ENCODE measurements at places on chromosomes 7 and 10.

GRCh38 chr7:79622781-79623180 is 169.3 kb upstream of the MAGI2 start:
- no peak for DNase-seq

DNA sequence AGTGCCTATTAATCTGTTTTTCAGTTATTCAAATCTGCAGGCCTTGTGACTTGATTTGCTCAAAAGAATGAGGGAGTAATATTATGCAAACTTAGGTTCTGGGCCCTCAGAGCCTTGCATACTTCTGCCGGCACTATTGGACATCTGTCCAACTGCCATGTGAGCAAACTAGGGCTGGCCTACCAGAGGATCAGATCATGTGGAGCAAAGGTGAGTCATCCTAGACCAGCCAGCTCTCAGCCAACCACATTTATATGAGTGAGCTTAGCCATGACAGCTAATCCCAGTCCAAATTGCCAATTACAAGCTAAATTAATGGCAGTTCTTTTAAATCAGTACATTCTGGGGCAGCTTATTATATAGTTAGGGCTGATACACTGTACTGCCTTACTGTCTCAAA is 69.6 kb downstream of the SDHAF3 start:
- no peak for DNase-seq

- no peak for DNase-seq
Observed at GRCh38 chr7:117793521-117793920, 79.7 kb downstream of the CTTNBP2 start.

- DNase-seq, result no peak
Observed at GRCh38 chr7:8035647-8036518, 67.3 kb downstream of the GLCCI1 start.

DNA sequence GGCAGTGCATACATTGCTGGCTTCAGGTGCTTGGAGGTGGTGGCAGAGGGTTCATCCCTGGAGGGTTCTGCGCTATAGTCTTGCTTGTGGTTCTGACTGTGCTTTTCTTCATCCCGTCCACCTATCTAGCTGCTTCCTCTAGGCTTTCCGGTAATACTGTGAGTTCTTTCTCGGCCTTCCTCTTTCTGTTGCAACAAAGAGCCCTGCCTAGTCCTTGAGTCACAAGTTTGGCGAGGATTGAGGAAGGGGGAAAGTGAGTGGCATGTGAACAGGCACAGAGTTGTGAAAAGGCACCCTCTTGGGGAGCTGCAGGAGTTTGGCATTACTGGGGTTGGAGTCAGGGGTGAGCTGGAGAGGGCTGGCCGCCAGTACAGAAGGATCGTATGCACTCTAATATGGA is 123.0 kb downstream of the SH2D4B start:
- peak; percentile 92 for DNase-seq

DNA sequence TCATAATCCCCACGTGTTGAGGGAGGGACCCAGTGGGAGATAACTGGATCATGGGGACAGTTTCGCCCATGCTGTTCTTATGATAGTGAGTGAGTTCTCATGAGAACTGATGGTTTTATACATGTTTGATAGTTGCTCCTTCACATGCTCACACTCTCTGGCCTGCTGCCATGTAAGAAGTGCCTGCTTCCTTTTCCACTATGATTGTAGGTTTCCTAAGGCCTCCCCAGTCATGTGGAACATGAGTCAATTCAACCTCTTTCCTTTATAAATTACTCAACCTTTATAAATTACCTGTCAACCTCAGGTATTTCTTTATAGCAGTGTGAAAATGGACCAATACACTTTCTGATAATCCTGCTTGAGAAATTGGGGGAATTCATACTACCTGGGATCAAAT is 80.2 kb downstream of the ZNF37A start:
- DNase-seq, result no peak

DNA sequence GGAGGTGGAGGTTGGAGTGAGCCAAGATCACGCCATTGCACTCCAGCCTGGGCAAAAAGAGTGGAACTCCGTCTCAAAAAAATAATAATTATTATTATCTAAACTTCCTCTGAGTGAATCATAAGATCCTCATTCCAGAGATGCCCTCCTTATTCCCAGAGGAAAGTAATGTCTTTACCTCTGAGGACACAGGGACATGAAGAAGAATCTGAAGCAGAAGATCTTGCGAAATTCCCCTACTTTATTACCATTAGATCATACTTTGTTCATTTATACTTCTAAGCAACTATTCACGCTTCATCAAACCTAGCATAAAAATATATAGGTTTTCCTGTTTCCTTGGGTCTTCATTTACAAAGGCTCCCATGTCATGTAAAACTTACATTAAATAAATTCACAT is 143.1 kb downstream of the ETV1 start:
- no peak for DNase-seq

DNA sequence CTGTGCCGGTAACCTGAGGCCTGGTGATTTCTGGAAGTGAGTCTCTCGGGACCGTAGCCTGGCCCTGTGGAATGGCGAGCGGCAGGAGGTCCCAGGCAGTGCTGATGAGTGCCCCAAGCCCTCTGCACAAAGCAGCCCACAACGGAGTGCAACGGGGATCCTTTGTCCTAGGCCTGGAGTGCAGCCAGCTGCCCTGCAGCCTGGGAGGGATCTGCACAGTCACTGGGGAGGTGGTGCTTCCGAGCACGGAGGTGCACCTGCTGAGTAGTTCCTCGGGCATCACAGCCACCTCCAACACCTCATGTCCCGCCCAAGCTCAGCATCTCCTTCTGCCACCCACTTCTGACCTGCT is 162.8 kb upstream of the ZMIZ1 start:
- no peak for DNase-seq

DNA sequence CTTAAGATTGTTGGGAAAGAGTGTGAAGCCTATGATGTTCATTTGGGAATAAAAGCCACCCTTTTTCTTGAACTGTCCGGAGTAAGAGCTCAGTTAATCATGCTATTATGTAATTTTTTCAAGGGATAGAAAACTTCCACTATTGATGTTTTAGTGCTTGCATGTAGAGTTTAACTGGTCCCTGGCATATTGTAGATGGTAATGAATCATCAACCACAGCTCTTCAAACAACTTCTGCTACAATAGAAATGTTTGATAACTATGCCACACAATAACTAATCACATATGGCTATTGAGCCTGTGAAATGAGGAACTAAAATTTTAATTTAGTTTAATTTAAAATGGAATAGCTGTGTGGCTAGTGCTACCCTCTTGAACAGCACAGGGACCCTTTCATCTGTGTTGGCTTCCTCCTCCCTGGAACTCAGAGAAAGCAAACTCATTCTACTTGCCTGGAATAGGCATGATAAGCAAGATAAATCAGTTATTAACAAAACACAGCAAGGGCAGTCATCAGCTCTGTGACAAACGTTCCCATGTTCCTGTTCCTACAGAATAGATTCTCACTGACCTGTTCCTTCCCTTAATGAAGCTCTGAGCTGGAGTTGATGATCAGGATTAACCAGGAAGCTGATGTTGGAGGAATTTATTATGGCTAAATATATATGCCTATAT is 4.9 kb upstream of the SRI start:
- peak; percentile 42 for DNase-seq

GRCh38 chr10:5858811-5859210 is 30.9 kb downstream of the ANKRD16 start:
- DNase-seq, result no peak

DNA sequence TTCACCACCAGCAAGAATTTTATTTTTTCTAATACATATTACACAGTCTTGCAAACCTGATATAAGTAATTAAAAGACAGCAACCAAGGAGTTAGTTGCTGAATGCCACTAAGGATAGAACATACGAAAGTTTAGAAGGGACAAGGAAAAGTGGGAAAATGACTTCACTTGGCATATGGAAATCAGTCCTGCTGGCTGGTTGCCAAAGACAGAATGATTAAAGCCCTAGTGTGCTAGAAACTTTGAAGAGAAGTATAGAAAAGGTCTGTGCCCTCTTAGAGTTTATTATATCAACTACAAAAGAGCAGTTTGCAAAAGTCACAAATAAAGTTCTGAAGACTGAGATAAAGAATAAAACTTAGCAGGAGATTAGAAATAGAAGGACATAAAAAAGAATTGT is 5.8 kb upstream of the YAE1 start:
- no peak for DNase-seq

DNA sequence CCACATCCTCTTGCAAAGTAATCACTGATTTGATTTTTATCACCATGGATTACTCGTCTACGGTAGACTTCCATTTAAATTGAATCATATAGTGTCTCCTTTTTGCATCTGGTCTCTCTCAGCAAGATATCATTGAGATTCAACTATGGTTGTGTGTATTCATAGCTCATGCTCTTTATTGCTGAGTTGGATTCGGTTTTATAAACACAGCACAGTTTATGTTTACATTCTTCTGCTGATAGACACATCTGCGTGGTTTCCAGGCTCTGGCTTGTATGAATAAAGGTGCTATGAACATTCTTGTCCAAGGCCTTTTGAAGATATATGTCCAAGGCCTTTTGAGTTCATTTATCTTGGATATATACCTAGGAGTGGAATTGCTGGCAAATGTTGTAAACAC is 356.5 kb upstream of the CELF2 start:
- DNase-seq, result no peak

- no peak for DNase-seq
Observed at GRCh38 chr10:132255489-132256344, 52.0 kb downstream of the STK32C start.

GRCh38 chr10:725302-725701 is 35.8 kb upstream of the DIP2C start:
- DNase-seq, result no peak

GRCh38 chr7:150949971-150950491 is 28.1 kb downstream of the KCNH2 start:
- no peak for DNase-seq

DNA sequence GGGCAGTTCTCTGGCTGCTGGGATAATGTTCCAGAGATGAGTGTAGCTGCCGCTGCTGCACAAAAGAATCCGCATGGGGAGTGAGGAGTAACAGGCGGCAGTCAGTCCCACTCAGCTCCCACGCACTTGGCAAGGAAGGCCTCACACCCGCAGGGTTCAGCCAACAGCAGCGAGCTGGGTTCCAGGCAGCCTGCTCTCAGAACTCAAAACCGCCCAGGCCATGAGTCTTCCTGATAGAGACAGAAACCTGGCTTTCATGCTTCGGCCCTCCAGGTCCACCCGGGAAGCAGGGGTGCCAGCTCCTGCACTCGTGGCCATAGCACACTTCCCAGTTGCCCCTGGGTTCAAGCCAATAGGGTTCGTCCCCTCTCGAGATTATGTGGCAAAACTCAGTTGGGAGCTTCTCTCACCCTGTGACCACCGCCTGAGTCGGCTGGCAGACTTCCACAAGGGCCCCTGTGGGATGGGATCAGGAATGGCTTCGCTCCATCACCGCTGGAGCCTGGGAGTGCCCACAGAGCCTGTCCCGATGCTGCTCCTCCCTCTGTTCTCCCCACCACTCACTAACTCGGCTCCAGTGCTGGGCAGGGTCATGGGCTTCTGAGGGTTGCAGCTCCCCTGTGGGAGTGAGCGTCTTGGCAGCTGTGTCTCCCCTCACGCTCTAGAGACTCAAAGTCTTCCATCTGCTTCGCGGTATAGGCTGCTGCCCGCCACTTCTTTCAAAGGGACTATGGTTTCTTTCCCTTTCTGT is 20.6 kb downstream of the CLRN3 start:
- no peak for DNase-seq

DNA sequence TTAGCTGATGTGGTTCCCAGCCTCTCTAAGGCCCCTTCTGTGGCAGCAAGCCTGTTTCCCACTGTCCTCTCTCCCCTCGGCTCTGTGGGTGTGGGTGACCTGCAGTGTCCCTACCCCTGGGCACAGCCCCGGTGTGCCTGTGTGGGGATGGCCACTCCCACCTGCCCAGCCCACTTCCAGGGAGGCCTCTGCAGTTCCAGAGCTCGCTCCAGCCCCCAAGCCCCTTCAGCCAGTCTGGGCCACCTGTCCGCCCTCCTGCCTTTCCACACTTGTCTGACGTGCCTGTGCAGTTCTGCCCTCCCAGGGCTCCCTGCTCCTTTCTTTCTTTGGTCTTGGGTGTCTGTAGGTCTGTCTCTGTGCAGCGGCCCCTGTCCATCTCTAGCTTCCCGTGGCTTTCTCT is 127.0 kb upstream of the PPIF start:
- DNase-seq, result no peak

GRCh38 chr7:17126413-17127268 is 171.8 kb upstream of the AHR start:
- DNase-seq, result no peak

- no peak for DNase-seq
Observed at GRCh38 chr10:84341538-84341856, 13.1 kb downstream of the CCSER2 start.

GRCh38 chr7:116511552-116512519 is 12.3 kb downstream of the CAV2 start:
- no peak for DNase-seq

- DNase-seq, result no peak
Observed at GRCh38 chr7:159139639-159140038, 5.0 kb downstream of the VIPR2 start.

DNA sequence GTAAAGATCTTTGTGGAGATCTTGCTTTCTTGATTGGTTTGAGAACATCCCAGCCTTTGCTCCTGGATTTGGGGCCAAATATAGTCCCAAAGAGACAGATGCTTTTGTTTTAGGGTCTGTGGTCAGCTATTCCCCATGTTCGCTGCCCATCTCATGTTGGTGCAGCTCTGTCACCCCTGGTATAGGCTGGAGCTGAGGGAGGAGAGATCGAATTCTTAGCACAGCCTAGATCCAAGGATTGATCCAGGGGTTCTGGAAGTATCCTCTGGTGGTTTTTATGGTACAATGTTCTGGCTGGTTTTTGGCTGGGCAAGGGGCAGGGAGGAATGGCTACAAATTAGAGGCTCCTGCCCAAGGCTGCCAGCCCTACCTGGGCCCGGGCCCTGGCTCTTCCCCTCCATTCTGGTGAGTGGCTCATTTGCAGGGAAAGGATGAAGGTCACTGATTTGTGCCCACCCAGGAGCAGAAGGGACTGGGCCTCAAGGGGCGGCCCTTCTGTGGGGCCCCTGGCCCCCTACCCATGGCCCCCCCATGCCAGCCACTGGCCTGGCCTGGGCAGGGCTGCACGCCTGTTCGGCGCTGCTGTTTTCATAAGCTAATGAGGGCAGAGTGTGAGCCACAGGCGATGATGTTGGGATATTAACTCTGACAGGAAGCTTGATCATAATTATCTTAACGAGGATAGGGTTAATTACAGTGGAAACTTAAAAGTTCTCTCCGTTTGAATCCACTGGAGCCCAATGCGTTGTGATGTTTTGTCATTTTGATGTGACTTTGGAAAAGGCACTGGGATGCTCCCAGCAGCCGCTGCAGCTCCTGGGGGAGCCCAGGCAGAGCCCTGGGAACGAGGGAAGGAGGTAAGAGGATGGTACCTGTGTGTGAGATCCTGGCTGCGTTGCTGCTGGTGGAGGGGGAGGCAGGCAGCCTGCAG is 600.6 kb downstream of the LRMDA start:
- no peak for DNase-seq

GRCh38 chr7:82404652-82405051 is 38.9 kb downstream of the CACNA2D1 start:
- no peak for DNase-seq

DNA sequence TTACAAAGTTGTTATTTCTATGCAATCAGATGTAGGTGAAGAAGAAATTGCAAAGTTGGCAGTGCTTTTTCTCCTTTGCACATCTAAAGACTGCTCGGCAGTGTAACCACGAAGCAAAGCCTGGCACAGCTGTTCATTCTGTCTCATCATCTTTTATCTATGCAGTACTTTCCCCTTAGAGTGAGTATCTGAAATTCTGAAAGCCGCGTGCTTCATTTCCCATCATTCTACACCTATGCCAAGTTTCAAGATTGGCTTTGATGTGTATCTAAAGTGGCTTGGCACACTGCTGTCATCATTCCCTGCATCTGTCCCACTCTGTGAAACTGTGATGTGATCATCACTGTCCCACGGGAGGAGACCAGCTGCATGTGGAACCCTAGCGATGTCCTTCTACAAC is 15.2 kb downstream of the SOSTDC1 start:
- no peak for DNase-seq
